ENCODE measurements at places on chromosomes 4 and X.

- DNase-seq = no peak
Observed at GRCh38 chr4:148222991-148223660, 219.1 kb downstream of the NR3C2 start.

- no peak for DNase-seq
Observed at GRCh38 chr4:163558539-163559044, 64.1 kb downstream of the TMA16 start.

GRCh38 chr4:83252782-83253405 lies 31.7 kb downstream of the COQ2 start:
- peak; percentile 56 for DNase-seq

- DNase-seq = no peak
Observed at GRCh38 chr4:15898902-15899301, 39.6 kb downstream of the FGFBP1 start.

- no peak for DNase-seq
Observed at GRCh38 chrX:73401591-73402266, 45.1 kb upstream of the CDX4 start.

GRCh38 chr4:15466596-15466995 lies 3.1 kb upstream of the CC2D2A start:
- DNase-seq = no peak

DNA sequence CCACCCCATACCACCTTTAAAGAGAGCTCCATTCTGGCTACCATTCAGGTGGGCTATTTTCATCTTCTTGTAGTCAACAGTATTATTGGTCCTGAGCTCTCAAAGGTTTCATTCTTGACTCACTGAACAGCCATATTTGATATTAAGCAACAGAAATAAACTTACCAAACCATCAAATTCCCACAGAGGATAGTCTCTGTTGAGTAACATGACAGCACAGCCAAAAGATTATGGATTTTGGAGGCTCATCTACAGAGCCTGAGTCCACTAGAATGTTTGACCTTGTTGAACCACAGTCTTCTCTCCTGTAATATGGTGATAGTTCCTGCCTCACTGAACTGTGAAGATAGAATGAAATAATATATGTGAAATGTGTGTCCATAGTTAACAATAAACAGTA lies 276.3 kb upstream of the LDB2 start:
- DNase-seq = no peak

DNA sequence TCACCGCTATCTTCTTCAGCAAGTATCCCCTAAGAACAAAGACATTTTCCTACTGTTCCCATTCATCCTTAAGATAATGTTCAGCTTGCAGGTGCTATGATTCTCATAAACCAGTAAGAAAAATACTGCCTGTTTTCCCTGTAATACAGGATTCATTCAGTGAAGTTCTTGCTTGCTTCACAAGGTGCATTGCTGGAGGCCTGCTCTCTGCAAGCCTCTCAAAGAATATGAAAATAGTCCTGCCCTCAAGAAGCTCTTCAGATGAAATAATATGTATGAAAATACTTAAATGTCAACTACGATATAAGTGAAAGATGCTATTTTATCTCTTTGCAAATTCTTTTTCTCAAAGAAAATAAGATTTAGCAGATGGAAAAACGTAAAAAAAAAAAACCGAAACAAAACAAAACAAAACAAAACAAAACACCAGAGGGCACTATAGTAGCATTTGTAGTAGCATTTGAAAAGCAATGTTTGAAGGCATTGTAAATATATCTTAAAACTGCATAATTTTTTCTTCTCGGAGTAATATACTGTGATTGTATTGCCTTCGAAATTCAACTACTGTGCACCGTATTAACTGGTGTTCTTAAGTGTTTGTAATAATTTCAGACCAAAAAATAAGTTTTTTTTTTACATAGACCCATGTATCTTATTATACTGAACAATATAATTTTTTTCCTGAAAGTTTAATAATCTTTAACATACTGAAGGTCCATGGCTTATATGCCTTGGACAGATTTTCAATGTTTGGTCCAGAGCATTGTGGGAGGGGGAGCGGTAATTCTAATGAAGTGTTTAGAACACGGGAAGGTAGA lies 26.0 kb downstream of the ADH4 start:
- no peak for DNase-seq

GRCh38 chr4:13539619-13540445 lies 4.5 kb downstream of the NKX3-2 start:
- no peak for DNase-seq

GRCh38 chrX:68462197-68462596 lies 28.9 kb upstream of the OPHN1 start:
- DNase-seq = no peak

- no peak for DNase-seq
Observed at GRCh38 chrX:10031746-10032145, 64.6 kb downstream of the CLDN34 start.

- DNase-seq = no peak
Observed at GRCh38 chrX:576904-577560, 53.6 kb upstream of the SHOX start.

DNA sequence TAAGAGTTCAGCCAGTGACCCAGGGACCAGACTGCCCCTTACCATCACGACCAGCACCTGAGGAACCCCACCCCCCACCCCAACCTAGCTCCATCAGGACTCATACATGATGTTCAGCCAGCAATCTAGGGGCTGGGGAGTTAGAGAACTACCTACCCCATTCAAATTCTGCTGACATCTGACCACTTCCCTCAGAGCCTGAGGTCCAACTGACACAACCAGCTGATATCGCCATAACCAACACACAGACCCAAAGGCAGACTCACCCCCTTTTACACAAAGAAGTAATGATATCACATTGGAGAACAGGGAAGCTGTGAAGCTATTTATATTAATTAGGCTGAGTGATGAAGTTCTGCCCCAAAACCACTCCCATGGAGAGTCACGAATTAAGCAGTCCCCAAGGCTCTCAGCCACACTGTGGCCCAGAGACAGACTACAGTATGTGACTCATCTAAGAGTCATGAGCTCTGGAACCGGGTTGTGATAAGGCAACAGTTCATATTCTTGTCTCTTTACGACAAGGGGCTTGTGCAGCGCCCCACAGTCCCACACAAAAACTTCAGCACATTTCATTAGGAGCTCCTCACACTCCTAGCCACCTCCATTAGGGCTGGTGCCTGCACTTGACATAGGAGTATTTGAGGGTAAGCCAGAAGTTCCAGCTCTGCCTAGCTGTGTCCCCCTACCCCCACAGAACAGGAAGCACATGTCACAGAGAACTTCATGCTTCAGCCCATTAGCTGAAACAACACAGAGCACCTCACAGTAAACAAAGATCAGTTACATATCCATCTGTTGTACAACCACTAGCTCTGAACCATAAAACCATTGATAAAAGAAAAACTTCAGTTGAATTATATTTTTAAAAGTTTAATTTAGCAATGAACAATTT lies 184.7 kb upstream of the ZCCHC13 start:
- no peak for DNase-seq

DNA sequence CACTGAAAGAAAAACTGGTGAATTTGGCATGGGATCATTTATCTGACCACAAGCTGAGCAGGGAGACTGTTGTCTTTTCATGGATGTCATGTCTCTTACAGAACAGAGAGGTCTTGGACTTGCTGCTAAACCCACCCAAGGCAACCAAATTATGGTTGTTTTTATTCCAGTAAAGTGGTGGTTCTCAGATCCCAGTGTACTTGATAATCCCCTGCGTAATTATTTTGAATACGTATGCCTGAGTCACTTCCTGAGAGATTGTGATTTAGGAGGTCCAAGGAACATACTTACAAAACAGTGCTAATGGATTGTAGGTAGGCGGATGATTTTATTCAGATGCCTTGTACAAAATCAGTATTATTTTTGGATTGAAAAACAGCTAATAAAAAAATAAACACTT lies 585.6 kb downstream of the IL1RAPL1 start:
- DNase-seq = no peak

GRCh38 chr4:7792616-7793015 lies 147.0 kb downstream of the AFAP1 start:
- DNase-seq = no peak

- DNase-seq = no peak
Observed at GRCh38 chr4:70859066-70859465, 19.4 kb upstream of the GRSF1 start.

DNA sequence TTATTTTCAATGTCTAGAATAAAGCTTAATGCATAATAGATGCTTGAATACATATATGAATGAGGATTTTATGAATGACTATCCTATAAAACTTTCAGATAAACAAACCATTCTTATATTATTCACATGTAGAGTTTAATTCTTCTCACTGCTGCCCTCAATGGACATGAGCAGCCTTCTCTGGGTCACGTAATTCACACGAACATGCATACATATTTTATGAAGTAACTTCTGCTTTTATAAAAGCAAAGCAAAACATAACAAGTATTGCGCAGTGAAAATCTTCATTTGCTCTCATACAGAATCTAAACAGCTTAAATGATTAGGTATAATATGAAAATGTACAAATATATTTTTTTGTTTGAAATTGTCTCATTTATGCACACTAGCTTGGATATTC lies 116.7 kb downstream of the TMA16 start:
- DNase-seq = no peak

DNA sequence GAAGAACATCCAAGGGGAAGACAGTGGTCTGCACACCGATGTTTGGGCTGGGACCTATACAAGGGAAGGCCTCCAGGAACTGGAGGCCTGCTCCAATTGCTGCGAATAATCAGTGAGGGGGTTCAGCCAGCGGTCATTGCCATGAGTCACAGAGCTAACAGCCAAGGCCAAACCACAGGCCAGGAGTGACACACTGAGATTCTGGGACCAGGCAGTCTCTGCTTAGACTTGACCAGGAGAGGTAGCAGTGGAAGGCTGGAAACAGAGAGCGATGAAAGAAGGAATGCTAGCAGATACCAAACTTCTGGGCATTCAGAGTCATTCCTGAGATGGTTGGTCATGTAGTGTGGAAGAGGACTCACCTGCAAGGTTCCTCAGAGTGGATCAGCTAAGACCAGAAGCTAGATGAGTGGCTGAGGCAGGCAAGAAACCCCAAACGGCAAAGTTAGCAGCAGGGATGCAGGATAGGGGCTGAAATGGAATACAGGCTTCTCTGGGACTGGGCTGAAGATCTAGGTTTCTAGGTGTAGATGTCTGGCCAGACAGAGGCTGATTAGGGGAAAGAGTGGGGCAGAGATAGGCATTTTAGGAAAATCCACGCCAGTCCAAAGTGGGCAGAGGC lies 54.7 kb downstream of the CNGA2 start:
- DNase-seq = no peak

GRCh38 chr4:40918330-40918729 lies 168.6 kb downstream of the NSUN7 start:
- no peak for DNase-seq

DNA sequence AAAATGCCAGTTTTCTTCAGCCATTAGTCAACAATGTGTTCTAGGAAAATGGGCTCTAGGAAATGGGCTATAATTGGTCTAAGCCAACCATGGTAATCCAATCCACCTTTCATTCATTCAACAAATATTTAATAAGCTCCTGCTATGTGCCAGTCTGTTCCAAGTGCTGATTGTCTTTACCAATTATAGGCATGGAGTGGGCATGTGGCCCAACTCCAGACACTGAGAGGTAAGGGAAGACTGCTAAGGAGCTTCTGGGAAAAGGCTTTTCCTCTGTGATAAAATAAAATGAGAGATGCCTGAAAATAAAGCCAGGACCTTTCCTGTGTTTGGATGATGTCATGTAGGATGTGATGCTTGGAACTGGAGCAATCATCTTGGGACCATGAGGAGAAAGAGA lies 43.3 kb downstream of the HOPX start:
- DNase-seq = no peak

DNA sequence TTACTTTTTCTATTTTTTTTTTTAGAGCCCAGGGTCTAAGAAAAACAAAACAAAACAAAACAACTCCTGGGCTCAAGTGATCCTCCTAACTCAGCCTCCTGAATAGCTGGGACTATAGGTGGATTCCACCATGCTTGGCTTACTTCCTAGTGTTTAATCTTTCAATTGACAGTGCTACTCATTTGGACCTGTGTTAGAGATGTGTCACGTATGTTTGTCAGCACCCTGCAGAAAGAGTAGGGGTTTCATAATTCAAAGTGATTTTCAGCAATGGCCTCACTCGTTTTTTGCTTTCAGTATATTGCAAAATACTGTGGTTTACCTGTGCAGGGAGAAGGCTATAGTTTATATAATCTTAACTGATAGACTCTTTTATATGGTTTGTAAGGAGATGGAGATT lies 71.6 kb upstream of the TEX13D start:
- no peak for DNase-seq

- DNase-seq = no peak
Observed at GRCh38 chrX:115452251-115452650, 108.7 kb upstream of the PLS3 start.

DNA sequence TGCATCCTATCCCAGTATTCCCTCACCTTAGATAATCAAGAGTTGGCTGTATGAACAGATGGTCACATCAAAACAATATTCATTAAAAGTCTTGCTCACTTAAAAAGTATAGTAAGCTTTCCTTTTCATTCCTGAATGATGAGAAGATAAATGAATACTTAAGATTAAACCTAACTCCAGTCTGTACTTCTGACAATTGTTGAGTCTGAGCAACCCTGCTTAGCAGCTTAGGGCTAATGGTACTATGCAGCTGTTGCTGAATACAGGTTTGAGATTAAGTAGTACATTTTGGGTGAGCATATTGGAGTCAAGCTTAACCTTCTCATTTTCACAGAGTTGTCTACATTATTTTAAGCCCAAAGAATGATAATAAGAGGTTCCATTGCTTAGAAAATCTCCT lies 121.7 kb upstream of the ETNPPL start:
- no peak for DNase-seq

- no peak for DNase-seq
Observed at GRCh38 chr4:159778298-159778697, 675.4 kb downstream of the RAPGEF2 start.

DNA sequence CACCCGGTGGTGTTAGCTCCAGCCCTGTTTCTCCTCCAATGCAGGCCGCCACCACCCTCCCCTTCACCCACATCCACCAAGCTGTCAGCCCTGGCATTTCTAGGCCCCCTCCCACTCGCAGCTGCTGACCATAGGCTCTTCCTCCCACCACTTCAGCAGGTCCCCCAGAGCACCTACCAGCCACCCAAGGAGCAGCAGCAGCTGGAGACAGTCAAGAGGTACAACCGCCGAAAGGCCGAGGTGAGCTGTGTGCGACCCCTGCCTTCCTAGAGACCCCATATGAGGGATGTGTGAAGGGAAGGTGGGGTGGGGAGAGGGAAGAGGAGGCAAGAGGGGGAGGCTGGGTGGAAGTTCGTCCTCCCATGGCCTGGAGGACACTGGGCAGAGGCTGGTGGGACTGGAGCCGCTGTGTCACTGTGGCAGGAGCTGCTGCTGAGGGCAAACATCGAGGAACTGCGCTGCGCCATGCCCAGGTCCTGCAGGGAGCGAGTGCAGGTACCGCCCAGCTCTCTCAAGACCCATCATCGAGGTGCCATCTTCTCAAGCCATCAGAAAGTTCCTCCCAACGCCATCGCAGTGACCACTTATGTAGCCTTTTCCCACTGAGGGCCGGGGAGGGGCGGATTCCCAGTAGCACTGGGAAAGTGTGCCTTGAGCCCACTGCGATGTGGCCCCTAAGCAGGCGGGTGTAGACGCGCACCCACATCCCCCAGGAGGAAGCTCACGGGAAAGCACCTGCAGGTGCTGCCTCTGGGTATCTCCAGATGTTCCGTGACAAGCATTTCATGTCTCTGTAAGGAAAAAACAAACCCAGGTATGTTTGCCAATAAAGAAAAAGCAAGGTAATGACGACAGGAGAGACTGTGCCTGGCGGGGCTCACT lies 19.2 kb upstream of the RNF4 start:
- no peak for DNase-seq
